ENCODE measurements at places on chromosomes 3 and 15.

GRCh38 chr3:71186801-71187200 lies 396.7 kb downstream of the FOXP1 start:
- DNase-seq, result no peak

GRCh38 chr3:11907667-11908660 lies 61.3 kb upstream of the TAMM41 start:
- no peak for DNase-seq

GRCh38 chr15:60679256-60679655 lies 200.3 kb upstream of the ICE2 start:
- DNase-seq, result no peak

DNA sequence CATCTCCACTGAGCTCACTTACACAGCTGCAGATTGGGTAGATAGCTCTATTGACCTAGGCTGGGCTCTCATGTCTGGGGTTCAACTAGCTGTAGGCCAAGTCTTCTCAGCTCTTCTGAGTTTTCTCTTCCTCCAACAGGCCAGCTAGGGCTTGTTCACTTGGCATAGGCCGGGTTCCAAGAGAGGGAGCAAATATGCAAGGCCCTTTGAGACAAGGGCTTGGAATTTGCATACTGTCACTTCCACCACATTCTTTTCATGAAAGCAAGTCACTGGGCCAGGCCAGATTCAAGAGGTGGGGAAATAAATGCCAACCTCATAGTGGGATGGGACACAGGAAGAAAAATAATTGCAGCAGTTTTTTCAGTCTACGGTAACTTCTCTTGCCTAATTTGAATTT lies 25.2 kb downstream of the PIGB start:
- no peak for DNase-seq

DNA sequence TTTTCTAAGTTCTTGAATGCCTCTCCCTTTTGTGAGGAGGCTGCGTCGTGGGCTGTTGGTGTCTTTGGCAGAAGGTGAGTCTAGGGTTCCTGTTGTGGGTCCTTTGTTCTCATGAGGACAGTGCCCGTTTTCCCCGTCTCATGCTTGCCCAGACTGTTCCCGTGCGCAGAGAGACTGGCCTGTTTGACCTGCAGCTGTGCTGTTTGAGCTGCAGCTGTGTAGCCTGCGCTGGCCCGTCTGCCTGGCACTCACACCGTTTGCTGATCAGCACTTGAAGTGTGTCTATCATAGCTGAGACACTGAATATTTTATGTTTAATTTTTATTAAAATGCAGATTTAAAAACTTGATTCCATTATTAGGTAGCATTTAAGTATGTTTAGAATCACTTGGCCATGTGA lies 9.9 kb downstream of the GOLGA6L2 start:
- no peak for DNase-seq

DNA sequence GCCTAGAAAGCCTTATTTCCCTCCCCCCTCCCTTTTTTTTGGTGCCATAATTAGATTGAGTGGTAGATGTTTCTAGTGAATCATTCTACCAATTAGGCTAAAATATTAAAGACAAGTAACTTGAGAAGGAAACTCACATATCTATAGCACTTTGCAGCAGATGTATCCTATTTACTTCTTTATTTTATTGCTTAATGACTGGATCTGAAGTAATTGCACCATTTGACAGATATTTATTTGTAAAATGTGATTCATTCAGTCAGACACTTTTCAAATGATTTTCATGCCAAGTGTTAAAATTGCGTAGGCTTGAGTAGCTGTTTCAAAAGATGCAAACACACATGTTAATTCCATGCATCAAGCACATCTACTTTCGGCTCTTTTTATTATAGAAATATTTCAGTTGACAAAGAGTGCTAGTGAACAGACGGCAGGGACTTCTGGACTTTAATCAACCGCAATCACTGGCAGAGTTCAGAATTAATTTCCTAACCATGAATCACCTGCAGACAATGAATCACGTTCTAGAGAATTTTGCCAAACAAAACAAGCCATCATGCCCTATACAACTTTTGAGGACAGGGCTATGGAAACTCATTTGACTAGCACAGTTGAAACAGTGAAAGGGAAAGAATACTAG lies 636.8 kb downstream of the MECOM start:
- DNase-seq, result no peak

GRCh38 chr3:39278616-39278935 lies 1.3 kb downstream of the CX3CR1 start:
- no peak for DNase-seq

GRCh38 chr3:124969963-124970722 lies 35.6 kb upstream of the MUC13 start:
- DNase-seq, result no peak

DNA sequence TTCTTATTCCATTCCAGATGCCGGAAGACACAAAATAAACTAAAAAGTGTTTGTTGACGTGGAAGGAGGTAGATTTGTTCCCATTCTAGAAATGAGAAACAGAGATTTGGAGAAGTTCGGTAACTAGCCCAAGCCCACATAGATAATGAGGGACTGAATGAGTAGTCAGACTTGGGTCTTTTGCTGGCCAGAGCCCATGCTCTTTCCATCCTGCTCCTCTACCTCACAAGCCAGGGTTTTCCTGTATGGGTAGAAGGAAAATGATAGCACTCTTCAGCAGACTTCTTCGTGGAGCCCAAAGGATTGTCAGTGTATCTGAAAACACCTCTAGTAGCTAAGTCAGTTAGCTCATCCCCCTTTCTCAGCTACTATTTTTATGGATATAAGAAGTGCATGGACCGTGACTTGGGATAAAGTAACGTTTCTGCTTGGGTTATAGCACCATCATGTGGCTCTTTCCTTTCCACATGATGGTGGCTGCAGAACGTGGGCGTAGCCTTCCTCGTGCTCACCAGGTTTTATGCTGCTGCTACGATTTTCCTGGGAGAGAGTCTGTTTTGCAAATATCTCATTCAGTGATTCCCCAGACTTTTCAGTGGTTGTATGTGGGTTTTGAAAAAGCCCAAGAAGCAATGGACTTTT lies 84.6 kb downstream of the DGKG start:
- DNase-seq, result no peak

- no peak for DNase-seq
These were observed 137.9 kb upstream of the LIPC start for GRCh38 chr15:58293622-58294550.

DNA sequence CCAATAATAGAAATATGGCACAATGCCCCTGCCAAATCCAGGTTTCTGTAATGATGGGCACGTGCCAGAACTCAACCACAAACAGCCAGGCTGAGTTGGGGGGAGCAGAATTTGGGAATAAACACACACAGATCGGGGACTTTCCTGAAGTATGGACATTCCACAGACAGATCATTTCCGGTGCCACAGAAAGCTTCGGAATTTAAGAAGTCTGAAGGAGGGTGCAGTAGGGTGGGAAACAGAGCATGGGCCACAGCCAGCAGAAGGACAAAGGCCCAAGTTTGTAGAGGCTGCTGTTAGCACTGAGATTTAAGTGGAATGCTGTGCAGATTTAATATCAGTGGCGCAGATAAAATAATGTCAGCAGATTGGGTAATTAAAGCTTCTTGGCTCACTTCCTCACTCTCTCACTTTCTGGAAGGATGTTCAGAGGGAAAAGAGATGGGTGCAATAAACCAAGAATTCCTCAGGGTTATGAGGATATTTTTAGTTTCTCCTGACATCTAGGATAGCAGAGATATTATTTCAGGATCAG lies 67.4 kb downstream of the MYLK start:
- no peak for DNase-seq

GRCh38 chr3:194512895-194513601 lies 26.2 kb upstream of the ATP13A3 start:
- no peak for DNase-seq

DNA sequence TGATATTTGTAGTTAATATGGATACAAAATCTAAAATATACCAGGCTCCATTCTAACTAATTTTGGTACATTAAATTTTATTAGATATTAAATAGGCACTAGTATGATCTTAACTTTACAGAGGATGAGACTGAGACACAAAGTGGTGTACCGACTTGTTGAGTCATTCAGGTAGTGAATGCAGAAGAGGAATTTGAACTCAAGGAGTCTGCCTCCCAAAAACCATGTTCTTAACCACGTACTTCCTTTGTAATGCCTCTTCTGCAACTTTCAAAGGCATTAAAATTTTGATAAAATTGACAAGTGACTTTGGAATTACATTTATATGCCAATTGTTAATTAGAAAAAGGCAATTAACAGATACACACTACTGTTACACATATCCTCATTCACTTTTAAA lies 61.8 kb downstream of the ZBBX start:
- DNase-seq, result no peak

- no peak for DNase-seq
These were observed 96.8 kb downstream of the ZNF385D start for GRCh38 chr3:21654241-21654640.

- no peak for DNase-seq
These were observed 263.9 kb downstream of the CHST2 start for GRCh38 chr3:143383421-143383820.

- no peak for DNase-seq
These were observed 110.2 kb downstream of the RORA start for GRCh38 chr15:61118885-61119284.

DNA sequence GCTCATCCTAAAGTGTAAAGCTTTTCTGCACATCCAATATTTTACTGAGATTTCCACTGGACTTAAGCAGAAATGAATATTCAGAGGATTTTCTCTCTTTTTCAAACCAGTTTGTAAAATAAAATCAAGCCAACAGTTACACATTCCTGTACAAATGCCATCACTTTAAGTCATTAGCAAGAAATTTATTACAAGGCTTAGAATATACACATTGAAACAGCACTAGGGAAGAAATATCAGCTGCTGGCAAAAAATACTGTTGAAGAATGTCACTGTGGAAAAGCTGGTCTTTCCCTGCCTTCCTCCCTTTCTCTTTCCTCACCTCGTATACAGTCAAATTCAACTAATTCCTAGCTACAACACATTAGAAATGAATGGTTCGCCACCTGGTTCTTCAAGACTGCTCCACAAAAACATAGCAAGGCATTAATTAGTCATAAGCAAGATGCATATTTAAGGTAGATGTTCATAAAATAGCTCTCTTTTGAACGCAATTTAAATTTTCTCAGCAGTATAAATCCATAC lies 21.3 kb downstream of the PLOD2 start:
- no peak for DNase-seq

- DNase-seq, result no peak
These were observed 45.7 kb downstream of the CD86 start for GRCh38 chr3:122100591-122101463.

GRCh38 chr3:39188271-39189149 lies 3.9 kb downstream of the XIRP1 start:
- no peak for DNase-seq

- DNase-seq, result no peak
These were observed 542 bp upstream of the MEIS2 start for GRCh38 chr15:37100966-37101215.

DNA sequence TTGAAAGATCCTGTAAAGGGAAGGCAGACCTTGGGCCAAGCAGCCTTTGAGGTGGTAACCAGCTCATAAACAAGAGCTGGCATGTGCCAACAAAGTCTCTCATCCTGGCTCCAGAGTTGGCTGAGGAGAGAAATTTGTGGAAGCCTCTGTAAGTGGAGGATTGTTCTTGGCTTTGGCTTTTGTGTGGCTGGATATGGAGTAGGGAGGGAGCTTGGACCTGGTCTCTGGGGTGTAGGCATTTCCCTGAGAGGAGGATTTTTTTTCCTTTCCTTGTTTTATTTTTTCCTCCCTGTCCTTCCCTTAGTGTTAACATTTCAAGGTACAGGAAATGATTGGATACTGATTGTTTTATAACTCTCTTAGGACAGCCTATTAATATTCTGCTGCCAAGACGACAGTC lies 60.8 kb downstream of the ZNF609 start:
- DNase-seq, result no peak

DNA sequence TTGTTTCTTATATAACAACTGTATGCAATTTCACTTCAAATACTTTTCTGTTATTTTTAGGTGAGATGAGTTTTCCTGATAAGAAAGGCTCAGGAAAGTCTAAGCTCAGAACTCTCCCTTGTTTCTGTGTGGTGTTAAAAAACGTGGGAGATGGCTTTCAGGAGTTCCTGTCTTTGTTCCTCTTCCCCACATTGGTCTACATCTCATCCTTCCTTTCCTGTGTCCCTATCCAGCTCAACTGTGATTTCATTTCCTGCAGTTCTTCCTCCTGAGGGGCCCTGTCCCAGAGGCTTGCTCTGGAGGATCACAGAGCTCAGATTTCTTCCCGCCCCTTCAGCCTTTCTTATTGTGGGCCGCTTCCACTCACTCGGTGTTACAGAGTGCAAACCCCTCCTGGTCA lies 11.2 kb downstream of the SEC13 start:
- DNase-seq, result no peak

DNA sequence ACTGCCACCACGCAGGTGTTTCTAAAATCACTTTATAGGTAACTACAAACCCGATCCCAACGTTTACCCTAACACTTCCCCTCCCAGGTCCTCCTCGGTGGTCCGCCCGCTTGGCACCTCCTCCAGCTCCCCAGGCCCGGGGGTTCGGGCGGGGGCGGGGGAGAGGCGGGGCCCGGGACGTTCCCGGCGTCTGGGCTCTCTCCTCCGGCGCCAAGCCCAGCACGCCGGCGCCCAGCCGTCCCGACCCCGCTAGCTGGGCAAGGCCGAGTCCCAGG lies 562 bp downstream of the CGGBP1 start:
- no peak for DNase-seq

DNA sequence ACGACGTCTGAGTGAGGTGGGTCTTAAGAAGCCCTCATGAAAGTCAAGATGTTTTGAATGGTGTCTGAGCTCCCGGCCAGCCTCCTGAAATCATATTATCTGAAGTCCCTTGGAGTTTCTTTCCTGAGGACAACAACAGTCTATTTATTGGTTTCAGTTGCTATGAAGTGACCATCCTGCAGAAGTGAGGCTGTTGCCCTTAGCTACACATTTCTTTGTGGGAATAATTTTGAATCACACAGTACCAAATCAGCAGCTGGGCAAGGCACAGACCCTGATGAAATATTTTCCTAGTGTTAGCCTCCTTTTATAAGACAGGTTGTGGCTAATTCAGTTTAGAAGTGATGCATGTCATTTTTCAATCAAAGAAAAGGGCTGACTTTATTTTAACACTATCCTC lies 220.7 kb upstream of the AZI2 start:
- no peak for DNase-seq

DNA sequence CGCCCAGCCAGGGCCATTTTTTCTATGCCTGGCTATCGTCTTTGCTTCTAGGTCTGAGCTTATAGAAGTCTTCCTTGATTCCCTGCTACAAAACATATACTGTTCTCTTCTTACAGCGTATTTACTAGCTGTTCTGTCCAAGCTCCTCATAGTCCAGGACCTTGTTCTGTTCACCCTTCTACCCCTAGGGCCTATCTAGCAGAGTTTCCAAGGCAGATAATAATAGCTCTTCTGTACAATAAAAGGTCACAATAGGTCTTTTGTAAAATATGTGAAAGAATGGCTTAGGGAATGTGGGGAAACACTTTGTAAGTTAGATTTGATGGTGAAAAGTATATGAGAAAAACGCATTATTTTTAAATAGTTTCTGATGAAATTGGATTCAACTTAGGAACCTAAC lies 158.2 kb downstream of the P3H2 start:
- no peak for DNase-seq

GRCh38 chr15:22948056-22948455 lies 32.1 kb downstream of the CYFIP1 start:
- DNase-seq, result no peak
